Activated CD8-positive, alpha-beta memory T cell treated with anti-CD3 and anti-CD28 coated beads, Interleukin-2, amount 50 U/mL, for 48 hours (primary cell): ENCODE measurements at places on chromosomes 3 and 15.
A peak's percentile ranks its signal among the peaks of the same experiment; 100 is the strongest.

GRCh38 chr3:62128051-62128450 lies 245.3 kb downstream of the FEZF2 start:
- DNase-seq = no peak

- DNase-seq = no peak
Observed at GRCh38 chr3:264394-265156, 68.0 kb downstream of the CHL1 start.

DNA sequence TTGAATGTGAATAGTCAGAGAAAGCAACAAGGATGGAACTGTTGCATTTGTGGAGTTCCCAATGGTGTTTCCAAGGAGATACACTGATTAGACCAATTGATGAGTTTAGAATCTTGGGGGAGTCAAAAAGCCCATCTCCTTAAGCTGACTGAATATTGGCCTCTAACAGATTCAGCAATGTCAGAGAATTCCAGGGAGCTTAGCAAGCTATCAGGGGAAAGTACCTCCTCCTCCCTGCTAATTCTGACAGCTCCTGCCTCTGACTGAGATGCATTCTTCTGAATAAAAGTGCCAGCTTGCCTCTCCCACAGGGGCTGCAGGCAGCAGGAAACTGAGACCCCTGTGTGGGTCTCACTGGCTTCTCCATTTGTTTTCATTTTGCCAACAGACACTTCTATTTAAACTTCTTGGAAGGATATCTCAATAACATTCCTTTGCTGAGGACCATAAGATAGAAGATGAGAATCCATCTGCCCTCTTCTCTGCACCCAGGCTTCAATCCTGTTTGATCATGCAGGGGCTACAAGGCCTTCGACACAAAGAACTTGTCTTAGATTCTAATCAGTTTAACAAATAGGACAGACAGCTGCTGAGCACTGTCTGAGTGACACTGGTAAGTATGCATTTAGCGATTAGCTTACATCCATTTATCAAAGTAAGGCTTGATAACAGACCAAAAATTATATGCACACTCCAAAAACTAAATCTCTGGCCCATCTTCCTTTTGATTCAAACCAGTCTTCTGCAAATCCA lies 1080.8 kb downstream of the TUSC7 start:
- DNase-seq = no peak

GRCh38 chr15:91468871-91469580 lies 369.0 kb downstream of the SV2B start:
- DNase-seq = peak; percentile 59

DNA sequence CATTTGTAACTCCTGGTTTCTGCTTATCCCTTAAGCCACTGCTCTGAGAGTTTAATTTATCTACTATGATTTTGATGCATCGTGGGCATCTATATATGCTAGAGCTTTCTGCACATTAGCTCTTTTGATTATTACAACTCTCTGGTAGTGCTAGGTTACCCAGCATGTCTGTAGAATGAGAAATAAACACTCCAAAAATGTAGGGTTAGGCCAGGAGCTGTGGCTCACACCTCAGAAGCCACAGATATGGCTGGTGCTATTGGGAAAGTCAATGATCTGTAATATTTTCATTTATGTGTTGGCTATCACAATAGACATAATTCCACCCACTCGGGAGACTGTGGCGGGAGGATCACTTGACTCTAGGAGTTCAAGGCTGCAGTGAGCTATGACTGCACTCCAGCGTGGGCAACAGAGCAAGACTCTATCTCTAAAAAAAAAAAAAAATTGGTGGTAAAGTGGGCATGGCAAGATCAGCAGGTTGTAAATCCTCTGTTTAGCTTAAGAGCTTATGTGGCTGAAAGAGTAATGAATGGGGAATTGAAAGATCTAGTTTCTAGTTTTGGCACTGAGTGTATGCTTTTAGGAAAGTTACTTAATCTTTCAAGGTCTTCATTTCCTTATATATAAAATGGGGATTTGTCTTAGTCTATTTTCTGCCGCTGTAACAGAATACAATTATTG lies 6.3 kb downstream of the TIGIT start:
- no peak for DNase-seq

DNA sequence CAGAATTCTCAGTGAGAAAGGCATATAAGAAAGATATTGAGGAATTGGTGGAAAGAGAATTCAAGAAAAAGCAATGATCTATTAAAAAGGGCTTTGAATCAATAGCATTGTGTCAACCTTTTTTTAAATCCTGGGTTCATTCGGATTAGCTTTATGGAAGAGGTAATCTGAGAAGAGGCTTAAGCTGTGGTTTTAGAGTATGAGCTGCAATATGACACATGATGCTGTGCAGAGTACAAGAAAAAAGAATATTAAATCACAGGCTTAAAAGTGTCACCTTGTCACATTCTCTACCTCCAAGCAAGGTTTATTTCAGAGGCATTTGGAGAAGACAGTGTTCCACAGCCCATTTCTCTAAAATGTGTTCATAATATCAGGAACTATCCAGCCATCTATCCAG lies 128.9 kb downstream of the RTP4 start:
- no peak for DNase-seq

DNA sequence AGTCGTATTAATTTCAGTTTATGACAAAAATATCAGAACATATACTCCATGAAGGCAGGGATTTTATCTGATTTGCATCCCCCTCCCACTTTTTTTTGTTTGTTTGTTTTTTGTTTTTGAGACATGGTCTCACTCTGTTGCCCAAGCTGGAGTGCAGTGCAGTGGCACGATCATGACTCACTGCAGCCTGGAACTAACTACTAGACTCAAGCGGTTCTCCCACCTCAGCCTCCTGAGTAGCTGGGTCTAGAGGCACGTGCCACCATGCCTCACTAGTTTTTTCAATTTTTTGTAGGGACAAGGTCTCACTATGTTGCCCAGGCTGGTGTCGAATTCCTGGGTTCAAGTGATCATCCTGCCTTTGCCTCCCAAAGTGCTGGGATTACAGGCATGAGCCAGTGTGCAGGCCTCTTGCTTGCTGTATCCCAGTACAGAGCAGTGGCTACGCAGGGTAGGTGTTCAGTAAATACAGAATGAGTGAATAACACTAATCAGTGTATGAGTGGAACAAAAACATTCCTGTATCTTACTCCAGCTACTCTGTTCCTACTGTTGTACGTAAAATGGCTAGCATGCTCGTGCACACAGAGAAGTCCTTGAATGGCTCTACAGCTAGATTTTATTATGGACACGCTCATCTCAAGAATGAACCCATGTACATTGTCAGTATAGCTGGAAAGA lies 272.4 kb downstream of the FOXP1 start:
- DNase-seq = no peak

DNA sequence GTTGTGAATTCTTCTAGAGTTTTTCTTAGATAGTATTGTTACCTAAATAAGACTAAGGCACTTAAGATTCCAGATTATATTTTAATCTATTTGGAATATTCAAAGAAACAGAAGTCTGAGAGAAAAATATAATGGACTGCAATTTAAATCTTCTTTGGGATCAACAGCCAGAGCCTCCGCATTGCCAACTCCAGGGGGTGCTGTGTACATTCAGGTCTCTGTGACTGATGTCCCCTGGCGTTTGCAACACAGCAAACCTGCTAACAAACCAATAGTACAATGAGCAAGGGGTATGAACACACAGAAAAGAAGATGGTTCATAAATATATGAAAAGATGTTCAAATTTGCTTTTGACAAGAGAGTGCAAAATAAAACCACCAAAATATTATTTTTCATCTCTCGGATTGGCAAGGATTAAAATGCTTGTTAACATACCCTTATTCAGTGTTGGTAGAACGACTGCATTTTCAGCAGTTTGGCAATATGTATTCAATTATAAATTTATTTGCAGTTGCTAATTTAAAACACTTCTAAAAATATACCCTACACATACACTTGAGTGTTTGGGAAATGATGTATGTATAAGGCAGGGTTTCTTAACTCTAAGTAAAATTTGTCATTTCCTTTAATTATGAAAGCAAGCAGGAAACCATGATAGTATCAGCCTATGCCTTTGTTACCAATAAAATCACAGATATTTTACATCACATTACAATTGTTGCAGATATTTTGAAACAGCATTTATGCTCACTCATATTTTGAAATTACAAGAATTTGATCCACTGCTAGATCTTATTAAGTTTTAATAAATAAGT lies 16.1 kb upstream of the TM4SF1 start:
- no peak for DNase-seq

DNA sequence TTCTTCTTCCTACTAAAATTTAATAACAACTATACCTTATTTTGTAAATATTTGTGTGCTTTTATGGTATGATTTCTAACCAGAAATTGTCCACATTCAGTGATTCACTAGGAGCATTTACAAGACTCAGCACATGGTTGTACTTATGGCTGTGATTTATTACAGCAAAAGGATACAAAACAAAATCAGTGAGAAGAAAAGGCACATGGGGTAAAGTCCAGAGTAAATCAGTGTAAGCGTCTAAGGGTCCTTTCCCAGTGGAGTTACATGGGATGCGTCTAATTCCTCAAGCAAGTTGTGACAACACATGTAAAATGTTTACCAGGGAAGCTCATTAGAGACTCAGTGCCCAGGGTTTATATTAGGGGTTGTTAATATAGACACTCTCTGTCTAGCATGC lies 31.1 kb downstream of the RNF13 start:
- DNase-seq = no peak

- DNase-seq = no peak
Observed at GRCh38 chr3:57958642-57959422, 49.4 kb upstream of the FLNB start.

- peak; percentile 49 for DNase-seq
Observed at GRCh38 chr3:157499342-157499963, 3.8 kb downstream of the VEPH1 start.

- DNase-seq = no peak
Observed at GRCh38 chr15:37586976-37587375, 347.5 kb upstream of the TMCO5A start.

- DNase-seq = no peak
Observed at GRCh38 chr3:9553021-9553947, at the start of gene LHFPL4. TSS of gene LHFPL4 (minus strand) at chr3:9553822. CDS start at chr3:9552679, 1,143 bp downstream.

- no peak for DNase-seq
Observed at GRCh38 chr3:54856271-54856670, 71.6 kb downstream of the LRTM1 start.

DNA sequence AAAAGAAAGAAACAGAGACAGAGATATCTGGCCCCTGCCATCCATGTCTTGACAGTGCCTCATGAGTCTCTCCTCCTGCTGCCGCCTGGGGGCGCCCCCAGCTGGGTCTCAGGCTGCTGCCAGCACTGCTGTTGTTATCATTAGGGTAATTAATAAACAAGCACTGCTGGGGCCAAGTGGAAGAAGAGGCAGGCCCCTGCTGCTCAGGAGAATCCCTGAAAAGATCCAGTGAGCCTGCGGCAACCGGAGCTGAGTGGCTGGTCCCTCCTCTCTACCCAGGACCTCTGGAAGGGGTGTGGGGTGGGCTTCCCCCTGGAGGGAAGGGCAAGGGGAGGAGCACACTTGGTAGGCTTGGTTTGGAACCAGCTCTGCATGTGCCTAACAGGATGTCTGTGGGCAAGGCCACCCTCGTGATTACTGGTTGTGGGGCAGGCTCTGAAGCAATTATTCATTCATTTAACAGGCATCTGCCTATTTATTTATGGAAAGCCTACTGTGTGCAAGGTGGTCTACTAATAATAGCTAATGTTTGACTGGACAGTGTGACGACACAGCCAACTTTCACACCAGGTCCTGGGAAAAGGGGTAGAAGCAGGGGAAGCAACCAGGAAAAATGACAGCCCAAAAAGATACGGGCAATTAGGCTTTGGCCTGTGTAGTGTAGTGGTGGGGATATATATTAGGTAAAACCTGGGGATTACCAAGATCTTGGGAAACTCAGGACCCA lies 1.2 kb upstream of the TYRO3 start:
- DNase-seq = peak; percentile 84

DNA sequence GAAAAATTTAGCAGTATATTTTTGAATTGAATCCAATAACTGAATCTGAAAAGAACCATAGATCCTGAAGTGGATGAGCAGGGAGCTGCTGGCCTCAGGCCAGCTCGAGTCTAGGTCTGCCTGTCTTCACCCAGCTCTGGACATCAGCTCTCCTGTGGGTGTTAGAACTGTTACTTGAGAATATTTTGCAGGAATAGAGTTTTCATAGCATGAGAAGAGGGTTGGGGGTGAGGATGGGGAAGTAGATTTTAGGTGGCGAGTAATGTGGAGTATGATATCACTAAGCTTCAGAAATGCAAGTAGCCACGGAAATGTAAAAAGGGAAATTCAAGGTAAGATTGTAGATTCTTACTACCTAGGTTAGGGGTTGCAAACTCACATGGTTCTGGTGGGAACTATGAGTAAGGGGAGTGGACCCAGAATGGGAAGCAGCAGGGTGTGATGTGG lies 6.2 kb downstream of the RAB8B start:
- no peak for DNase-seq

- DNase-seq = no peak
Observed at GRCh38 chr15:66682865-66683264, 19.2 kb upstream of the SMAD6 start.

DNA sequence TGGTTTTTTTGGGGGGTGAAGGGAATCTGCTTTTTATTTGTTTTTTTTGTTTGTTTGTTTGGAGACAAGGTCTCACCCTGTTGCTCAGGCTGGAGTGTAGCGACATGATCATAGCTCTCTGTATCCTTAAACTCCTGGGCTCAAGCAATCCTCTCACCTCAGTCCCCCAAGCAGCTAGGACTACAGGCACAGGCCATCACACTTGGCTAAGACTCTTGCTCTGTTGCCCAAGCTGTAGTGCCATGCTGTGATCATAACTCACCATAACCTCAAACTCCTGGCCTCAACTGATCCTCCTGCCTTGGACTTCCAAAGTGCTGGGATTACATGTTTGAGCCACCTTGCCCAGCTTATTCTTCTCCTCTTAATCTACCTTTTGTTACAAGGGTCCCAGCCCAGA lies 31.8 kb downstream of the GPR176 start:
- DNase-seq = no peak

DNA sequence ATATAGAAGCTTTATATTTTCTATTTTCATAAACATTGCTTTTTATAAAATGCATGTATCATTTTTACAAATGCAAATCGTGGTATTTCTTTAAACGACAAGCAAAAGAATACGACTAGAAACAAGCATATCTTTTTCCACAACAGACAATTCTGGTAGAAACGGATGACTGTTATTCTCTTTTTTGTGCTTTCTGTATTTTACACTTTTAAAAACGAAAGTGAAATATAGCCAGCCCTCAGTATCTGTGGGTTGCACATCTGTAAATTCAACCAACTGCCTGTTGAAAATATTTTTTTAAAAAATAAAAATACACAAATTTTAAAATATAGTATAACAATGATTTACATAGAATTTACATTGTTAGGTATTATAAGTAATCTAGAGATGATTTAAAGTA lies 61.3 kb downstream of the PRTG start:
- no peak for DNase-seq

- no peak for DNase-seq
Observed at GRCh38 chr3:141261472-141262307, 30.1 kb downstream of the PXYLP1 start.

DNA sequence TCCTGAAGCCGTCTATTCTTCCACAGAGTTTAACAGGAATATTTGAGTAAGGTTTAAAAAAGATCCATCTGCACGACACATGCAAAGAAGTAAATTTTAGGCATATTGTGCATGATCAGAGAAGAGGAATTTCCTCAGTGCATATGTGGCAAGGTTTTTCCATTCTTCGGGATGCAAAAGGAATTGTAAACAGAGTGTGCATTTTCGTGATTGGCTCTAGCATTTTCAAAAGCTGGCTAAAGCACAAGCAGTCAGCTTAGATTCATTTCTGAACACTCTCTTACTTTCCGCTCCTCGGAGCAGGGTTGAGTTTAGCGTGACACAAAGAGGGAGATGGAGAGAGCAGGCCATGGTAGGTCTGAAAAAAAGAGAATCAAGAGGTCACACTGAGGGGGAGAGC lies 128.2 kb downstream of the ADAMTS9 start:
- DNase-seq = no peak
